GM12864 (cell line): ENCODE measurements at places on chromosomes 11 and 22.

DNA sequence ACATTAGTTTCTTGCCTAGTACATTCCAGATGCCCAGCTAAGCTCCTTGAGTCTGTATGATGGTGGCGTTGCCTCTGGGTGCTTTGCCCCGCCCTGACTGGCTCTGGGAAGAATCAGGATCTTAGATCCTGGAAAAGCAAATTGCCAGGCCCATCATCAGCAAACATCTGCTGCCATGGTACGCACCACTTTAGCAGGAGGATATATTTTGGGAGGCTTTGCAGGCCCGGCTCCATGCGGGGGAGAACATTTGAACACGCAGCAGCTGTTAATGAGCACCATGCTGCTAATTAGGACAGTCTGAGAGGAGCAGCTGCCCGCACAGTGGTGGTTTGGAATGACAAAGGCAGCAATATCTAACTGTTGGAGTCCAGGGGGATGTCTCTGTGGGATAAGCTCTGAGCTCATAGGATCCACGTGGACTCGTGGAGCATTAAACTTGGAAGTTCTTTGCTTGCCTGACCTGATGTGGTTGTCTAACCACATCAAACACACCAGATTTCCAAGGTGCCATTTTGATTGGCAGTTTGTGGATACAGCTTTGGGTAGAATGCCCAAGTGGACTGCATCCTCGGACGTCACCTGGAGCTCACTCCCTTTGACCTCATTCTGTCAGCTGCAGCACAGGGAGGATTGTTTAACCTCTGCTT, 217.0 kb upstream of the ZBED5 start:
- DNase-seq: no peak

DNA sequence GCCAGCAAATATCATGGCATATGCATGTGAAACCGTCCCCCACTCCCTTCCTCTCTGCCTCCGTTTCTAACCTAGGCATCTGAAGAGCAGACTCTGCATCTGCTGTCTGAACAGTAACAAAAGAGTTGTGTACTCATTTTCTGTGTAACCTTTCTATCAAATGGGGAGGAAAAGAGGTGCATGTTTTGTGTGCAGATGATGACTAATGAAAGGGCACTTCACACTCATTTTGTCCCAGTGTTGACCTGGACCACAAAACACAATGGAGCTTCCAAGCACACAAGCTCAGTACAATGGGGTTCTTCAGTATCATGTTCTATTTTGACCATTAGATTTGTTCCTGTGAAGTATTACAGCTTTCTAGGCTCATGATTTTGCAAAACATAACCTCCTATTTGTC, 13.0 kb downstream of the JHY start:
- no peak for DNase-seq

DNA sequence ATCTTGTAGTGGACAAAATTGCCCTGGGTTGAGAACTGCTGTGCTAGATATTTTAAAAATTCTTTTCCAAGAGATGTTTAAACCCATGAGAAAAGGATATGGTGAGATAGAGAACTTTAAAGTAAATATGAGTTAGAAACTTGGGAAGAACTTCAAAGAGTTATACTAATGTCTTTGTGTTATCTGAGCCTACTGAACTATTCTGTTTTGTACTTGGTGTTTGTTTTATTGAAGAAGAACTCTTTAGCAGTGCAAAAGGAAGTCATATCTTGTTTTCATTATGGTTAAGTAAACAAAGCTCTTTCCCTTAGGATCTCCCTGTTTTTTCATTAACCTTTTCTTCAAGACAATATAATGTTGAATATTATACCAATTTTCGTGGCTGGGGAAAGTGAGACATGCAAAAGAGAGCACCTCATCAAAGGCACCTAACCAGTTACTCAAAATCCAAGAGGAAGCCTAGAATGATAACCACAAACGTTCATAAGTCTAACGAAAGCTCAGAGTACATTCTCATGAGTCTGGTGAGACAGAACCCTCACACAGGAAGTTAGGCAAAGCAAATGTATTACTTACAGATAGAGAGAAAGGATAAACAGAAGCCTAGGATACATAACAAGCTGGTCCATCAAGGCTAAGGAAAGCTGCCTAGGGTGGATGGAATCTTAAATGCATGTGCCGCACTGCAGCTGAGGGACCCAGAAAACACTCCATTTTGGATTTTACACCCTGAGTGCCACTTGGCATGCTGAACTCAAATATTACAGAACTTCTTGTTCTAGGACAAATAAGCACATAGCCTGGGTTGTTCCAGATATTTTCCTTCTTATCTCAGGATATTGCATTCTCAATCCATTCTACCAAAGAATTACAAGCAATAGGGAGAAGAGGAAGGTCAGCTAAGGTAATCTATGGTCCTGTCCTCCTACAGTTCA, 112.5 kb upstream of the ANO3 start:
- DNase-seq: no peak

GRCh38 chr11:128498721-128499245, 88.6 kb downstream of the ETS1 start:
- DNase-seq: no peak

DNA sequence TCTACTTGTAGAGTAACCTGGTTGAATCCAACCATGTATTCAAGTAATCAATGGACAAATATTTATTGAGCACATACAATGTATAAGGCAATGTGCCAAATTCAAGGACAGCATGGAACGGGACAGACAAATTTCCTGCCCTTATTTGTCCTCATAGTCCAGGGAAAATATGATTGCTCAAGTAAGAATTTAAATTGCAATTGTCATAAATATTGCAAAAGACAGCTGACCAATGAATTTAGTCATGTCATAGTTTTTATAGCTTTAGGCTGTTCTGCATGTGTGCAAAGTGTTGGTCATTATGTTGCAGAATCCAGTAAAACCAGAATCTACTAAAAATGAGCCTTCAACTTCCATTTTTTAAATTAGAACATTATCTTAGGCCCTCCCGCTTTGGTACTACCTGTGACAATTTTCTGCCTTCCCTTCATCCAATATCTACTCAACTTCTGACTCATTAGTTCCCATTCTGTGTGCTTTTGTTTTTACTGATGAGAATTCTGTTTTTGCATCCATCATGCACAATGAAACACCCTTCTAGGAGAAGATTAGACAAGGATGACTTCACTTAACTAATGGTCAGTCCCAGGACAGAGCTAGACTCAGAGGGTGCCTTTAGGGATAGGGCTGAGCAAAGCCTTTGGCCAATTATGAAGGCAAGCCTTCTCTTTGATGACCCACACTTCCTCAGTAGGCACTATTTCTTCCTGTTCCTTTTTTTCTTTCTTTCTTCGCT, 45.8 kb upstream of the FIBIN start:
- DNase-seq: no peak
